Activated gamma-delta T cell treated with Interleukin-2 at 50 U/mL for 16 hours (primary cell): ENCODE measurements at places on chromosomes 2 and 18.

- no peak for DNase-seq
Observed at GRCh38 chr2:1645761-1646476, 98.4 kb downstream of the PXDN start.

- no peak for DNase-seq
Observed at GRCh38 chr2:69711971-69712370, 30.0 kb upstream of the ANXA4 start.

GRCh38 chr2:107785756-107786155 lies 40.9 kb upstream of the RGPD4 start:
- DNase-seq: no peak

- no peak for DNase-seq
Observed at GRCh38 chr2:122683018-122683417, 927.6 kb downstream of the TSN start.

GRCh38 chr2:43185146-43185545 lies 41.3 kb downstream of the ZFP36L2 start:
- DNase-seq: no peak
